ENCODE measurements at places on chromosomes 5 and 9.
A peak's percentile ranks its signal among the peaks of the same experiment; 100 is the strongest.

- DNase-seq, result no peak
These were observed 23.4 kb downstream of the FRMD3 start for GRCh38 chr9:83514767-83515166.

GRCh38 chr5:130541617-130542221 lies 623.3 kb downstream of the HINT1 start:
- no peak for DNase-seq

GRCh38 chr9:79104216-79104615 lies 467.5 kb upstream of the TLE4 start:
- DNase-seq, result no peak

DNA sequence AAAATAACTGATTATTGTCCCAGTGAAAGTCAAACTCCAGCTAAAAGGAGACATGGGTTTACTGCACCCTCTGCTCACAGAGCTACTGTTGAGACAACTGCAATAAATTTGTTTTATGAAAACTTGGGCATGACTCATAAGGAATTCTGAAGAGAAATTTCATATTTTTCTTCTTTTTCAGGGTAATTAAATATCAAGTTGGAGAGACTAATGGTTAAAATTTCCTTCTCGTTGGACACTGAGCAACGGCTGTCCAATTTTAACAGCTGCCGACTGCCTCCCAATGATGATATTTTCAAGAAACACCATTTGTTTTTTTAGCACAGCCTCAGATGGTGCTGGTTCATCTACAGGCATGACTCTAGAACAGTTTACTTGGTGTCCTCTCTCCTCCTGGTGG lies 259.2 kb upstream of the RGMB start:
- DNase-seq, result no peak

DNA sequence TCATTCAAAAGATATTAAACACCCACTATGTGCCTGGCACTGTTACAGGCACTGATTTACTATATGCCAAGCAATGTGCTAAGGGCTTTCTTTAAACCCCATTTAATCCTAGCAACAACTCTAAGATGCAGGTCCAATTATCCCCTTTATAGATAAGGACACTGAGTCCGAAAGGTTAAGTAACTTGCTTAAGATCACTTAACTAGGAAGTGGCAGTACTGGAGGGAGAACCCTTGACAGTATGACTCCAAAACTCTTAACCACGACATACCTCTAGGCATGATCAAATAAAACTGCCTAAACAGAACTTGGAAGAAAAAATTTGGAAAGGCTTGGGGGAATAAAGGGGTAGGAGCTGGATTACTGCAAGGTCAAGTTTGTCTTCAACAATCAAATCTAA lies 1.7 kb downstream of the RAB14 start:
- DNase-seq, result no peak

GRCh38 chr9:70324963-70325362 lies 66.2 kb downstream of the SMC5 start:
- no peak for DNase-seq

GRCh38 chr9:16884952-16885513 lies 14.6 kb upstream of the BNC2 start:
- no peak for DNase-seq

- DNase-seq, result no peak
These were observed 260.3 kb downstream of the ENC1 start for GRCh38 chr5:74380193-74380592.

DNA sequence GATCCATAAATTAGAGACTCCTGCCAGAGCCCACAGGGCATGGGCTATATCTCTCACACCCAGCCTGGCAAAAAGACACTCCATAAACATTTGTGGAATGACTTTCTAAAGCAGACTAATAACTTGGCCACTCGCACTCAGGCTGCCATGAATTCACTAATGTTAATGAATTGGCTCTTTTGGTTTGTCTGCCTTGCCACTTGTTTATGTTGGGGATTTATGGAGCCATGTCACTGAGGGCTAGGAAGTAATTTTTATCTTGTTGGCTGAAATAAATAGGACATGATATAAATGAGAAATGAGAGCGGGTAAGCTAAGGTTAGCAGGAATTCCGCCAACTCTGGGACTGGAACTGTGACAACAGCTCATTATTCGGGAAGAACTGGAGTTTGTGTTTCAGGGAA lies 55.2 kb downstream of the DROSHA start:
- DNase-seq, result no peak

GRCh38 chr9:71690689-71691435 lies 77.5 kb downstream of the CEMIP2 start:
- no peak for DNase-seq

- DNase-seq, result peak; percentile 27
These were observed 7.8 kb downstream of the NINJ1 start for GRCh38 chr9:93126151-93126781.

- DNase-seq, result peak; percentile 32
These were observed at the start of gene ERAP2 for GRCh38 chr5:96876292-96876850. Gene ERAP2, plus strand, starts transcription at chr5:96876500. Its CDS starts 3,186 bp downstream, at chr5:96879686.

DNA sequence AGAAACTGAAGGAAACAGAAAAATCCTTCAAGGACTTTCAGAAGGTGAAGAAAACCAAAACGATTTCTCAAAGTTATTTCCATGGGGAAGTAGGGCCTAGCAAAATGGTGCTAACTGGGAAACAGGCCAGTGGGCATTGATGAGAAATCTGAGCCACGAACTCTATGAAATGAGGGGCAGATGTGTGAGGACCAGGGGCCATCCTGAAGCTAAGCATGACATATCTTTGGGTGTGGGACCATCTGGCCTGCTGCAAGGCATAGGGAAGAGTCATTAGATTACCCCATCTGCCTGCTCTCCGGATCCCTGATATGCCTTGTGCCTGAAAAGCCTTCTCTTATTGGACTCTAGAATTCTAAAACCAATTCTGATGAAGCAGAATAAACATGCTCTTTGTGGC lies 143.8 kb downstream of the PALM2AKAP2 start:
- no peak for DNase-seq

GRCh38 chr9:15317836-15318235 lies 10.8 kb upstream of the TTC39B start:
- DNase-seq, result no peak

DNA sequence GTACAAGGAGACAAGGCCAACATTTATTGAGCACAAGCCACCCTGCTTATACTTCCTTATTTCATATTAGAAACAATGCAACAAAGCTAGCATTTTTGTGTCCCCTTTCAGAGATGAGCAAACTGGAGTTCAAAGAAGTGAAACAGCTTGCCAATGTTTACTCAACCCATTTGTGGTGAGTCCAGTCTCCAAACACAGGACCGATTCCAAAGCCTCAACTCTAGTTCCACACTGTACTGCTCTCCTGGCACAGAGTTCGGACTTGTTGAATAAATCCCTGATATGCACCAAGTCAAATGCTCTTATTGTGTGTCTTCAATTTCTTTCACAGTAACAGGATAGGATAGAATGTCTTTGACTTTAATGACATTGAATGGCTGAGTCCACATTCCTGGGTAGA lies 604.8 kb upstream of the BRINP1 start:
- DNase-seq, result no peak

GRCh38 chr5:4990462-4990861 lies 149.7 kb upstream of the ADAMTS16 start:
- no peak for DNase-seq

- no peak for DNase-seq
These were observed 378.6 kb upstream of the KLF4 start for GRCh38 chr9:107868186-107868585.

- DNase-seq, result no peak
These were observed 369.9 kb upstream of the PTGER4 start for GRCh38 chr5:40309851-40310250.

DNA sequence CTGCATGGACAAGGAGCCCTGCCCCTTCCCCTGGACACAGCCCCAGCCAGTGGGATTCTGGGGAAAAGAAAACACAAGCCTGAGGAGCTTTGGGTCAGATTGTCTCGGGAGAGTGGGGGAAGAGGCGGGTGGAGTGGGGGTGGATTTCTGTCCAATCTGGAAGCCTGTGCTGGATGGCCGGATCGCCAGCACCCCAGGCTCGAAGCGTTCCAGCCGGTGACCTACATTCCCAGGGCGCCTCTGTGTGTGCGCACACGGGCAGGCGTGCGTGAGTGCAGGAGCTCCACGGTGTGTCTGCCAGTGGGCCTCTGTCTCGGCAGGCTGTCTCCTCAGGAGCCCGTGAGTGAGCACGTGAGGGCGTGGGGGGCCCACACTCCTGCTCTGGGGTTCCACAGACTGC lies 74.3 kb upstream of the DAB2IP start:
- no peak for DNase-seq

DNA sequence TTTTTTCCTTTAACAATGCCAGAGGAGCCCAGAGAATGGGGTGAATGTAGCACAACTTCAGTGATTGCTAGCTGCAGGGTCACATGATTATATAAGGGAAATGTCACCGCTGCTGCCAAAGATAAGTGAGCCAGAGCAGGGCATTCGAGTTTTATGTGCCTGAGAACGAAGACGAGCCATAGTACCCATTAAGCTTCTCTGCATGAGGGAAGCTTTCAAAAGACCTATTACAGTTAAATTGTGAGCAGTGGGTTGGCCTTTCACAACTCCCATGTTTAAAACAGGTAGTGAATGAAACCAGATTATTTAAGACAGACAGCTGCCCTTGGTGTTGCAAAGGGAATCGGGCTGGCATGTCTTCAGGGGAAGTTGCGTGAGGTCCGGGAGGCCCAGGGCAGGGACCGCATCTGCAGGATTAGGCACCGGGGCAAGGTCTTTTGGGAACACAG lies 82.4 kb upstream of the TNFAIP8 start:
- DNase-seq, result no peak

GRCh38 chr9:100674419-100675122 lies 96.7 kb downstream of the CAVIN4 start:
- DNase-seq, result no peak

DNA sequence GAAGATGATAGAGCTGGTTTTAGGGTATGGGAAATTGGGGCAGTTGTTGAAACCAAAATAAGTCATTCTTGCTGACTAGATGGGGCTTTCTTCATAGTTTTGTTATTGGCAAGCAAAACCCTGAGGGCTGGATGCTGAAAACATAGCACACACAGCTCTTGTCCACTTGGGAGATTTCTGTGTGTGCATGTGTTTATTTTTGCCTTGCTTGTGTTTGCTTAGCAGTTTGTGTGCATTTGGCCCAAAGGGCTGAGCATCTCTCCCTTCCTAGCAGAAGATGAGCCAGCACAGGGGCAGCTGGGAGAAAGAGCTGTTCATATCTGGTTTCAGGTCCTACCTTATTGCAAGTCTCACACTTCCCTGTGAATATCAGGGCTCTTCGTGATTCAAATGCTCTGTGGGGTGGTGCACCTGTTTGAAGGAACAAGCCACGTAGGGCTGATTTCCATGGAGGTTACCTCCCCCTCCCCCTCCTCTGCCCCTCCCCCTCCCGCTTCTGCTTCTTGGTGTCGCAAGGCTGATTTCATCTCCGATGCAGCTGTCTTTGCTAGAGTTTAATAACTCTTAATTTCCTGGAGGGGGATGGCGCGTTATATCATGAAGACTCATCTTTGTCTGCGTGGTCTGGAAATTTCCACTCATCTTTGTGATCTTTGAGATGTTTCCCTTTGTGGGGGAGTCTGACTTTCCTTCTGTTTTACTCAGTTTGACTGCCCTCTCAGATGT lies 296.5 kb downstream of the ARHGAP26 start:
- no peak for DNase-seq

GRCh38 chr5:127452626-127453025 lies 64.8 kb upstream of the PRRC1 start:
- no peak for DNase-seq

DNA sequence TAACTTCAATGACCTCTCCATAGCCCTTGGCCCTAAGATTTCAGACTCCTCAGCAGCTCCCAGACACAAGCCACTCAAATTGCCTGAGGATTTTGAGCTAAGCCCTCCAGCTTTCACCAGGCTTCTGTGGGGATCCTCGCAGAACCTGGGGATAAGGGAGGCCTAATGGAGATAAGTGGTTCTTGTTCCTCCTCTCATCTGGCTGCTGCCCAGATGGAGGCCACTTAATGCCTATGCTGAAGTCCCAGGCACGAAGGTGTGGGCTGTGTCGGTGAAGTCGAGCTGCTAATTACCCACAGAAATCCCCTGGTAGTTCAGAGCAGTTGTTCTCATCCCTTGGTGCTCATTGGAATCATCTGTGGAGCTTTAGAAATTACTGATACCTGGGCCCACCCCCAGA lies 10.3 kb upstream of the FAT2 start:
- DNase-seq, result no peak

DNA sequence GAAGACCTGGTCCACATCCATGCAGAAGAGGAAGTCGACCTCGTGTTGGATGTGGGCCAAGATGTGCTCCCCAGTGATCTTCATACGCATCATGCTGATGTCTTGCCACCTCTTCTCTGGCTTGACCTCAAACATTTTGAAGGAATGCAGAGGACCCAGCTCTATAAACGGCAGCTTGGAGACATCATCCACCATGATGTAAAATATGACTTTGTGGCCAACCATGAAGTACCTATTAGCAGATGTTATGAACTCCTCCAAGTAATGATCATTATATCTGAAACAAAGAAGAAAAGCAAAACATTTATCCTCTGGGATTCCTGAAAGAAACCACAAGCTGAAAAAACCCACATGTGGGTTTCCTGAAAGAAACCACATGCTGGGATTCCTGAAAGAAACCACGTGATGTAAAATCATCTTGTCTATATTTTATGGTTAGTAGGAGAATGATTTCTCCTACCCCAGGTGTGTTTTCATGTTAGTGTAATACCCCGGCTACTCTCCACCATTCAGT lies 52.3 kb downstream of the GGTA1 start:
- no peak for DNase-seq

DNA sequence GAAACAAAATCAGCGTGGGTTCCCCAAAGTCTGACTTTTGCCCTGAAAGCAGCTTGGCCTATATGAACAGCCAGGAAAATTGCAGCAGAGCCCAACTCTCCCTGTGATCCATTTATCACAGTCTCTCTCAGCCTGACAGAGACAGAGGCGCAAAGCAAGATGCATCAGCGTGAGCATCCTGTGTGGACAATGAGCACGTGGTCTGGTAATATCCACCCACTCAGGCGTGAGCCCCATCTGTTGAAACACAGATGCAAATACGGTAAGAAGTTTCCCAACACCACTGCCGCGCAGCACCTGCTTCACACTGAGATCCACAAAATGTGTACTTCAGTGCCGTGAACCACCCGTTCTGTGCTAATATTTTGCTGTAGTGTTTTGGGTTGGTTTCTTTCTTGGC lies 114.6 kb downstream of the MRPL36 start:
- no peak for DNase-seq

DNA sequence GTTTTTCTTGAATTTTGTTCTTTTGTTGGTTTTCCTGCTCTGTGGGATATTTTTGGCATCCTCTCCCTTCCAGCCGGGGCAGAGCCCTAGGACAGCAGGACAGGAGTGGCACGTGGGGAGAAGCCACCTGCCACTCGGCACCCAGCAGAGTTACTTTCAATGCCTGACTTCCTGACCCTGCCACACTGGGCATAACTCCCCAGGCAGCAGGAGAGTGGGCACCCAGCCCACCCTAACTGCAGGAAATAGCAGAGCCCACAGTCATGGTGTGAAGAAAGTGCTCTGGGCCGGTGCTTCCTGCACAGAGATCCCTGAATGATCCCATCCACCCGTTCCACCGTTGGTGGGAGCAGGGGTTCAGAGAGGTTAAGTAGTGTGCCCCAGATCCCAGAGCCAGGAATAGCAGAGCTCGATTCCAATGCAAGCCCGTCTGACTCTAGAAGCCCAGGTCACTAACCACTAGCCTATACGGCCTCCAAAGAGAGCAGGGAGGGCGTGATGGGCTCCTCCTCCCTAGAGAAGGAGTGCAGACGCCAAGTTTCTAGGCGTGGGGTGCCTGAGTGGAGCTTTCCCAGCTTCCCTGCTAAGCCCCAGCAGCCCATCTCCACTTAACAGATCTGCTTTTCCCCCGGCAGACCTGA lies 8.1 kb upstream of the NUP214 start:
- DNase-seq, result no peak

- DNase-seq, result no peak
These were observed 14.3 kb upstream of the LHX3 start for GRCh38 chr9:136219276-136219675.

GRCh38 chr9:137307255-137308056 lies 5.4 kb upstream of the NRARP start:
- no peak for DNase-seq
